ENCODE measurements at places on chromosomes 16 and 17.

DNA sequence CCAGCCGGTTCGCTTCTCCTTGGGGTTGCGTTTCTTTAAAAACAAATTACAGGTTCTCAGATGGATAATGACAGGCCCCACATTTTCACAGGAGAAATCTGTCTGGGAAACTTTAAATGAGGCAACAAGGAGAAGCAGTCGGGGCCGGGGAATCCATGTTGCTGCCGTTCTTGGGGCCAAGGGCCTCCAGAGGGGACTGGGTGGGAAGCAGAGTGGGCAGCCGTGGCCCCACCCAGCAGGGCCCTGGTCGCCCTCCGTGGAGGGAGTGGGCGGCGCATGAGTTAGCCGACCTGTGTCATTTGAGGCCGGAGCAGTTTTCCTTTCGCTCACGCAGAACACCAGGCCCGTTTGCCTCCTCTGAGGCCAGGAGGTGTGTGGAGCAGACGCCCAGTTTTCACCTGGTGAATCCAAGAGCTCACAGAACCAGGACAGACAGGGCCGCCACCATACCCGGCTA lies 207.7 kb upstream of the CIBAR2 start:
- DNase-seq = no peak

DNA sequence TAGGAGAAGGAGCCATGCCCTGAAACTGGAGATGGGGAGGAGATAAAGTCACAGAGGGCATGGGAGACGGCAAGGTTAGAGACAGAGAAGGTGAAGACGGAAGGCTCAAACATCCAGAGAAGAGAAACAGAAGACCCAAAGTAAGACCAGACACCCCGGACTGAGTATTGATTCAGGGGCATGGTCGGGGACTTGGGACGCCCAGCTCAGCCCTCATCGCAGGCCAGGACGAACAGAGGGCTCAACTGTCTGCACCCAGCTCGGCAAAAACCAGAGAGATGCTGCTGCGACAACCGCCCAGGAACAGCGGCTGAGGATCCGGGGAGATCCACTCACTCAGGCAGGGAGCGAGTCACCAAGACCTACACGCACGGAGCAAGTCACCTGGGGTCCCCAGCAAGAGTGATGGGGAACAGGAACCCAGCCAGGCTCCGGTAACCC lies 999 bp downstream of the XYLT1 start:
- no peak for DNase-seq

- DNase-seq = no peak
Observed at GRCh38 chr17:34308371-34308770, 10.9 kb upstream of the CCL8 start.

DNA sequence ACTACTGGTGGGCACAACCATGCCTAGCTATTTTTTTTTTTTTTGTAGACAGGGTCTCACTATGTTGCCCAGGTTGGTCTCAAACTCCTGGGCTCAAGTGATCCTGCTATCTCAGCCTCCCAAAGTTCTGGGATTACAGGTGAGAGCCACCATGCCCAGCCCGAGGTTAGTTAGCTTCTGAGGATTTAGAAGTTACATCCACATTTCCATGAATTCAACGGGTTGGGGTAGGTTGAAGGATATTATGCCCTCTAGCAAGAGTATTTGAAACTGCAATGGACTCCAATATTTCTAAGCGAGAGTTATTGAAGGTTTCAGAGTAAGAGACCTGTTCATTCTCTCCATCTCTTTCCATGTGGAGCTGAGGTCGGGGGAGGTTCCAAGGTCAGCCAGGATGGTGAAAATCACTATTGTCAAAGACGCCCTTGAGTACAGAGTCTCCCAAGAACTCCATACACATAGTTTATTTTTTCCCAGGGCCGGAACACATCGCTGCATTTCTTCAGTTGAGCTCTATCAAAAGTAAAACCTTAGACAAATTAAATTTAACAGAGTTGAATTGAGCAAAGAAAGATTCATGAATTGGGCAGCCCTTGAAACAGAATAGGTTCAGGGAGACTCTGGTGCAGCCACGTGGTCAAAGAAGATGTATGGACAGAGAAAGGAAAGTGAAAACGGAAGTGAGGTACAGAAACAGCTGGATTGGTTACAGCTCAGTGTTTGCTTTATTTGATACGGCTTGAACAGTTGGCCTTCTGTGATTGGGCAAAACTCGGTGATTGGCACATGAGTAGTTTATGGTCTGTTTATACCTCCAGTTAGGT lies 19.0 kb upstream of the ITPRIPL2 start:
- DNase-seq = no peak

- no peak for DNase-seq
Observed at GRCh38 chr17:64074704-64075426, 54.4 kb upstream of the ICAM2 start.

Measured in stimulated activated CD4-positive, alpha-beta T cell treated with anti-CD3 and anti-CD28 coated beads, Interleukin-1b, Interleukin-23, amount 100 ng/mL, for 1 hour (primary cell).